ENCODE measurements at places on chromosomes 13 and 19.

GRCh38 chr19:33175886-33176669, 18.1 kb upstream of the LRP3 start:
- no peak for DNase-seq

DNA sequence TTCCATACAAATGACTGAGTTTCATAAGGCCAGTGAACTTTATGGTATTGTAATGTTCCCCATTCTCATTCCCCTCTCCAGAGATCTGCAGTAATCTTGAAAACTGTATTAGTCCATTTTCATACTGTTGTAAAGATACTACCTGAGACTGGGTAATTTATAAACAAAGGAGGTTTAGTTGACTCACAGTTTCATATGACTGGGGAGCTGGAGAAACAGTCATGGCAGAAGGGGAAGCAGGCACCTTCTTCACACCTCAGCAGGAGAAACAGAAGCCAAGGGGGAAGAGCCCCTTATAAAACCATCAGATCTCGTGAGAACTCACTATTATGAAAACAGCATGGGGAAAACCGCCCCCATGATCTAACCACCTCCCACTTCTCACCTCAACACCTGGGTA, 318.7 kb upstream of the KLF12 start:
- no peak for DNase-seq

DNA sequence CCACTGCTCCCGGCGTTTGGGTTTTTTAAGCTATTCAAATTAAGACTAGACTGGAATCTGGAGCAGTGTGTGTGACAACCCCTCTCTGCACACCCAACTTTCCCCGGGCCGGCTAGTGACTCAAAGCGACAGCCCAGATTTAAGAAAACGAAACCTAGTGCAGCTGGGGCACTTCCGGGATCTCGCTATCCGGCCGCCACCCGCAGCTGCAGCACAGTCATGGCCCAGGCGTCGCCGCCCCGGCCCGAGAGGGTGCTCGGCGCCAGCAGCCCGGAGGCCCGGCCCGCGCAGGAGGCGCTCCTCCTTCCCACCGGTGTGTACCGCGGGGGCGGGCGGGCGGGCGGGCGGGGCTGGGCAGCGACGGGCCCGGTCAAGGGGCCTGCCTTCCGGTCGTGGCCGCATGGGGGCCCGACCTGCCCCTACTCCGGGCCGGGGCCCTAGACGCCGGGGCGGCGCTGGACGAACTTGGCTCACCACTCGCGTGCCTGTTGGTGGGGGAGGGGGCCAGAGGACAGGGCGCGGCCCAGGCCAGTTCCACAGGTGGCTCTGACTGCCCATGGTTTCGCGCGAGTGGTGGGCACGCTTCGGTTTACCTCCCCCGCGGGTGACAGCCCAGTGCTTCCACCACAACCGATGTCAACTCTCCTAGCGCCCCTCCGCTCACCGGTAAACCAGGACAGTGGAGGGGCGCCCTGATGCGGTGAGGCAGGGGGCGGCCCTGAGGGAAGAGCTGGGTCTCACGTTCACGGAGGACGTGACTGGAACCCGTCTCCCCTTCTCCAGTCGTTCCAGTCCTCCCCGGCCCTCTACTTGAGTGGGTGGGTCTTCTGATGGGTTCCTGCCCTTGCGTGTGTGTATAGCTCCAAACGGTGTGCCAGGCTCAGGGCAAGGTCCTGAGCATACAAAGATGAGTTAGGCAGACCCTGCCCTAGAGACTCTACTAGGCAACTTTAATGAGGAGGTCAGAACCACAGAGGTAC, at the start of gene PHF11:
Gene PHF11, plus strand, starts transcription at position 171 of the 980 bp plus-strand sequence. Its CDS starts 49 bp downstream, at position 220.
- DNase-seq, result peak; percentile 85

- DNase-seq, result no peak
Measured at GRCh38 chr19:38036707-38037611, 130.0 kb downstream of the SIPA1L3 start.

GRCh38 chr19:4913996-4914735, 4.9 kb downstream of the UHRF1 start:
- no peak for DNase-seq

DNA sequence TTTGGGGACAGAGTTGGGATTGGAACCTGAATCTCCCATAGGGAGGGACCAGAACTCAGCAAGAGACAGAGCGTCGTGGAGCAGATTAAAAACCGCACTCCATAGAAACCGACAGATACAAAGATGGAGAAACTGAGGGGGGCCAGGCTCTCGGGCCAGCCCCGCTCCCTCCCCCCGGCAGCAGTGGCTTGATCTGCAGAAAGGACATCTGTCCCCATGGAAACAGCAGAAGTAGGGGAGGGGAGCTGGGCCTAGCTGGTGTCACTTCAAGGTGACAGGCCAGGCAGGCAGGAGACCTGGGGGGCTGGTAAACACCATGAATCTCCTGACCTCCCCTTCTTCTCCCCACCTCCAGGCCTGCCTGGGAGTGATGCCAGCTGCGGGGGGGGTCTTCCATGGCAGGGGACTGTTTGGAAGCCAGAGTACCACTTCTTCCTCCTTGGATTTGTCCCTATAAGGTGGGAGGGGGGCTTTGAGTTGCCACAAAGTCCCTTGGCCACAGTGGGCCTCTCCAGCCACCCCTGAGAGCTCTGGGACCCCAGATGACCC, 10.9 kb downstream of the TMIGD2 start:
- no peak for DNase-seq

DNA sequence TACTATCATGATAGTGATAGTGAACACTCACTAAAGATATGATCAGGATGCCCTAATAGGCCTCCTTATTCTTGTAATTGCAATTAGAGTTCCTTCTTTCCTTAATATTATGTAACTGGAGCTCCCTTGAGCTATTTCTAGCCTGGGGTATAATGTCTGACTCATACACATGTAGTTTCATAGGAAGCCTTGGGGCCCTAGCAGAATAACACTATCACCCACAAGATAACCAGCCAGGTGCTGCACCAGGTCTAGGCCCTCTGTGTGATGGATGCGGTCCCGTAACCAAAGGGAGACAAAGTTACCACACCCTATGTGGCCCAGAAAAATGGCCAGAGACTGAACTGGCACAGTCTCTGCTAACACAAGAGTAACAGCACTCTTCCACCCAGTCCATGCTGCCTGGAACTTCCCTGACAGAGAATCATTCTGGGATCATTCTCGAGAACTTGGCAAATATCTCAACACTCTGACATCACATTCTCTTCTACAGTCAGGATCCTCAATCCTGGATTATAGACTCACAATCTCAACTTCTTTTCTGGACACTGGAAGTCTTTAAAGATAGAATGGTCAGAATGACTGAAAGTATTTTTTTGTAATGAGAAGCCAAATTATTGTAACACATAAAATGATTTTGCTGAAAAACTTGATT, 32.6 kb upstream of the IGFL4 start:
- DNase-seq, result no peak

DNA sequence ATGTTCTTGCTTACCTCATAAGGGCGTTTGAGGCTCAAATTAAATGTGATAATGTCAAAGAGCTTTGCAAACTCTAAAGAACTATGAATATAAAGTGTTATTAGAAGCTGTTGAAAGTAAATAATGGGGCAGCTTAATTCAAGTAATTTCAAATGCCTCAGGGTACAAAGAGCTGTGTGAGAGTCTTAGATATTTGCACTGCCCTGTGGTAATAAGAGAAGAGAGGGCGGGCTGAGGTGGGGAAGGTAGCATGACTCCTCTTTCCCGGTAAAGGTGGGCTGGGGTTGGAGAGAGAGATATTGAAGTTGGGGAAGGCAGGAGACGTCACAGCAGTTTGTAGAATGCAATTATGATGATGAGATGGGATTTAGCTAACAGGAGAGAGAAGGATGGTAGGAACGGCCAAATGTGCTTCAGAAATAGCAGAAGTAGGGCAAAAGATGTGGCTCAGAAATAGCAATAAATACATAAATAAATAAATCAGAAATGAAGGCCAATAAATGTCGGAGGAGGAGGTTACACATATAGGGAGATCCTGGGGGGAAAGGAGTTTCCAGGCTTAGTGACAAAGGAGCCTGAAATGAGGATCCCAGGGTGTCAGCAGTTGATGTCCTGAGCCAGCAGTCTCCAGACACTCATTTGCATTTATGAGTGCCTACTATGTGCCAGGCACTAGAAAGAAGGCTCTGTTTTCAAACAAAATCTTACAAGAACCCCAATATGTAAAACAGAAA, 35.7 kb upstream of the RCBTB2 start:
- DNase-seq, result no peak

- no peak for DNase-seq
Measured at GRCh38 chr19:49422407-49423070, 702 bp downstream of the PTH2 start.

GRCh38 chr19:43318203-43318602, 35.3 kb upstream of the CD177 start:
- DNase-seq, result no peak

All from left lobe of liver (tissue), 2 donors.